ENCODE measurements at places on chromosomes 1 and 21. TPM values are rescaled to one million over a fixed set of nuclear protein-coding genes. Genes with fewer than 3 reads are reported as not detected.
A peak's percentile ranks its signal among the peaks of the same experiment; 100 is the strongest.

GRCh38 chr1:196229546-196229945, 378.7 kb downstream of the KCNT2 start:
- no peak overlapping the region for H3K4me3 ChIP-seq
- no peak for DNase-seq
- no peaks in the 10 kb centered on the region for H3K27me3 ChIP-seq

DNA sequence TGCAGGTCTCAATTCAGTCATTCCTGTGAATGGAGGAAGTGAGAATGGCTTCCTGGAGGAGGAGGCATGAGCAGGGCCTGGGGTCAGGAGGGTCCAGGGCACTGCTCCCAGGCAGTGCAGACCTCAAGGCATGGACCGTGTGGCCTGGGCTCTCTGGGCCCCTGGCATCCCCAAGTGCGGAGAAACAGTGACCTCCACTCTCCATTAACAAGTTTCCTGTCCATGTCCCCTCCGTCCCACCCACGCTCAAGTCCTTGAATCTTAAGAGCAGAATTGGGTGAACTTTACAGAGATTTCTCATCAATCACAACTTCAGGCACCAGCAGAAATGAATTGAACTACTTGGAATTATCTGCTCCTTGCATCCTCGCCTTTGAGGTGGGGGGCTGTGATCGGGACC, 211.1 kb downstream of the NPHP4 start:
- no peaks in the 10 kb centered on the region for H3K4me1 ChIP-seq
- no peak for DNase-seq
- no peaks in the 10 kb centered on the region for H3K27me3 ChIP-seq

- no peak overlapping the region for H3K4me3 ChIP-seq
- no peak overlapping the region for H3K27ac ChIP-seq
- DNase-seq, result no peak
- no peaks in the 10 kb centered on the region for H3K27me3 ChIP-seq
- H3K36me3 ChIP-seq, result no peaks in the 10 kb centered on the region
Observed at GRCh38 chr21:24272521-24272938, 1334.8 kb downstream of the MRPL39 start.

DNA sequence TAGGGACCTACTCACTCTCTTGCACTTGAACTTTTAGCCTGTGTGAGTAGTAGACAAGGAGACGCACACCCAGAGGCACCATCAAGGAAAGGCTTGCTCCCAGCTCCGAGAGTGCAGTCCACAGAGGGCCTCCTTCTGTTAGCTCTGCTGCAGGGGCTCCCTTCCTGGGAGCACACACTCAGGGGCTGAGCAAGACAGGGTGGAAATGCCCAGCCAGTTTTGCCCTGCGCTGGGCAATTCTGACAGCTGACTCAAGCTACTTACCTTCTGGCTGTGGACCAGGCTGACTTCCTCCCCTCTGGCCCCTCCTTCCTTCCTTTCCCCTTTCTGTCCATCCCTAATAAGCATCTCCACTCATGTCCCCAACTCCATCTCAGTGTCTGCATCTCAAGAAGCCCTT, 449.1 kb downstream of the PTPRU start:
- peaks cover 38% of the 10 kb centered on the region for H3K4me1 ChIP-seq
- H3K4me3 ChIP-seq, result no peak overlapping the region
- H3K27ac ChIP-seq, result no peak overlapping the region
- H3K36me3 ChIP-seq, result no peaks in the 10 kb centered on the region
- no peak for DNase-seq

The NUP210L gene
- not detected for total RNA-seq

GRCh38 chr1:21906173-21907078, 30.7 kb downstream of the HSPG2 start:
- no peaks in the 10 kb centered on the region for H3K27me3 ChIP-seq
- H3K4me1 ChIP-seq, result peaks cover 65% of the 10 kb centered on the region
- H3K36me3 ChIP-seq, result peaks cover 5% of the 10 kb centered on the region
- peak overlapping the region; percentile 96 for H3K27ac ChIP-seq

- DNase-seq, result peak; percentile 43
- H3K4me1 ChIP-seq, result no peaks in the 10 kb centered on the region
- no peaks in the 10 kb centered on the region for H3K27me3 ChIP-seq
Observed at GRCh38 chr1:5509664-5510452, 482.4 kb downstream of the NPHP4 start.

DNA sequence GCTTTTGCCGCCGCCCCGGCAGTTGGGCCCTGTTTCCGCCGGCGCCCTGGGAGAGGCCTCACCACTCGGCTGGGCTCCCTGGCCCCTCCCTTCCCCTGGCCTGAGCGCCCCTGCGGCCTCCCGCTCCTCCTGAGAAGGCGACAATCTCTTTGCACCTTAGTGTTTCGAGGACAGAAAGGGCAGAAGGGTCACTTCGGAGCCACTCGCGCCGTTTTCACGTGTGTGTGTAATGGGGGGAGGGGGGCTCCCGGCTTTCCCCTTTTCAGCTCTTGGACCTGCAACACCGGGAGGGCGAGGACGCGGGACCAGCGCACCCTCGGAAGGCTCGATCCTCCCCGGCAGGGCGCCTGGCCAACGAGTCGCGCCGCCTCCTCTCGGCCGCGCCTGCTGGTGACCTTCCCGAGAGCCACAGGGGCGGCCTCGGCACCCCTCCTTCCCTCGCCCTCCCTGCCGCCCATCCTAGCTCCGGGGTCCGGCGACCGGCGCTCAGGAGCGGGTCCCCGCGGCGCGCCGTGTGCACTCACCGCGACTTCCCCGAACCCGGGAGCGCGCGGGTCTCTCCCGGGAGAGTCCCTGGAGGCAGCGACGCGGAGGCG, 432 bp upstream of the SIM2 start:
- H3K27me3 ChIP-seq, result peaks cover 94% of the 10 kb centered on the region
- H3K27ac ChIP-seq, result no peak overlapping the region
- no peaks in the 10 kb centered on the region for H3K4me1 ChIP-seq
- no peak for DNase-seq

The CRNN gene
- total RNA-seq, result not detected

DNA sequence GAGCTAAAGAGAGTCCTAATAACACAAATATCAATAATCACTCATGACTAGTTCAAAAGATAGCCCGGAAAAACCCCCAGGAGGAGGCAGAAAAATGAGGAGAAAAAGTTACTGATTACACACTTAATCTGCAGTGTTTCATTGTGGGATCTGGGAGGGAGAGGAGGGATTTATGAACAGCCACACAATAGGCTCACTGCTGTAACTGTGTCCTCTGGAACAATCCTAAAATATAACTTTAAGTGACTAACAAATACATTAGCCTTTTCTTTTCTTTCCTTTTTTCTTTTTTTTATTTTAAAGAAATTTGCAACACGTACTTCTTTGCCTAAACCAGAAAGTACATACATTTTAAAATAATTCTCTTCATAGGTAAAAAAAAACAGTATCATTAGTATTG, 106.3 kb upstream of the LBR start:
- H3K27ac ChIP-seq, result no peak overlapping the region
- no peak overlapping the region for H3K4me3 ChIP-seq
- peaks cover 7% of the 10 kb centered on the region for H3K36me3 ChIP-seq
- DNase-seq, result no peak
- H3K4me1 ChIP-seq, result no peaks in the 10 kb centered on the region

The CFAP141 gene
- total RNA-seq, result not detected

DNA sequence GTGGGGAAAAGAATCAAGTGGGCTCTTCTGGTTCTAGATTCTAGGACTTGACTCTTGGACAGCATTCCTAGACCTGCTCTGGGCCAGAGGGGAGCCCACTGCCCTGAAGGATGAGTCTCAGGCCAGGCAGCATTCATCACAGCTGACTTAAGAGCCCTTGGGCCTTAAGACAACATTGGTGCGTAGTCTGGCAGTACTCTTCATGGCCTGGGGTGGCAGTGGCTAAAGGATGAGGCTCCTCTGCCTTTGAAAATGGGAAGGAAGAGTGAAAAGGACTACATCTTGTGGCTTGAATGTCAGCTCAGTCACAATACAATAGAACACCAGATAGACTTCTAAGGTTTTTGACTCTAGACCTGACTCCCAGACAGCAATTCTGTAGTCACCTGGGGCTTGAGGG, 1415.1 kb upstream of the PRMT6 start:
- no peak for DNase-seq
- no peak overlapping the region for H3K4me3 ChIP-seq
- H3K4me1 ChIP-seq, result no peaks in the 10 kb centered on the region
- H3K36me3 ChIP-seq, result no peaks in the 10 kb centered on the region
- H3K27ac ChIP-seq, result no peak overlapping the region
- no peaks in the 10 kb centered on the region for H3K27me3 ChIP-seq

DNA sequence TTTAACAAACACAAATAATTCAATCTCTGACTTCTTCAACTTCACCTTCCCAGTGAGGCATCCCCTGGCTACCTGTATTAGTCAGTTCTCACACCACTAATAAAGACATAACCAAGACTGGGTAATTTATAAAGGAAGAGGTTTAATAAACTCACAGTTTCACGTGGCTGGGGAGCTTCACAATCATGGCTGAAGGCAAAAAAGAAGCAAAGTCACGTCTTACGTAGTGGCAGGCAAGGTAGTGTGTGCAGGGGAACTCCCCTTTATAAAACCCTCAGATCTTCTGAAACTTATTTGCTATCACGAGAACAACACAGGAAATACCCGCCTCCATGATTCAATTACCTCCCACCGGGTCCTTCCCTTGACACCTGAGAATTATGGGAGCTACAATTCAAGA, 478.5 kb downstream of the ADGRL2 start:
- no peak for DNase-seq
- H3K4me1 ChIP-seq, result no peaks in the 10 kb centered on the region
- H3K27me3 ChIP-seq, result no peaks in the 10 kb centered on the region
- H3K27ac ChIP-seq, result no peak overlapping the region
- H3K4me3 ChIP-seq, result no peak overlapping the region

The SERTAD4 gene
- total RNA-seq, result 0.97 TPM

- H3K4me3 ChIP-seq, result no peak overlapping the region
- peaks cover 36% of the 10 kb centered on the region for H3K4me1 ChIP-seq
- no peaks in the 10 kb centered on the region for H3K27me3 ChIP-seq
Observed at GRCh38 chr1:9888886-9889285, 21.2 kb downstream of the CTNNBIP1 start.

GRCh38 chr1:201096977-201097856, 15.0 kb downstream of the CACNA1S start:
- H3K27ac ChIP-seq, result no peak overlapping the region
- no peak overlapping the region for H3K4me3 ChIP-seq
- H3K27me3 ChIP-seq, result peaks cover 55% of the 10 kb centered on the region
- no peak for DNase-seq

GRCh38 chr1:54809496-54810074, 8.5 kb upstream of the TTC22 start:
- no peak overlapping the region for H3K27ac ChIP-seq
- H3K36me3 ChIP-seq, result no peaks in the 10 kb centered on the region
- H3K4me3 ChIP-seq, result no peak overlapping the region
- peaks cover under 1% of the 10 kb centered on the region for H3K4me1 ChIP-seq
- DNase-seq, result peak; percentile 21

- H3K36me3 ChIP-seq, result no peaks in the 10 kb centered on the region
- no peak overlapping the region for H3K4me3 ChIP-seq
- DNase-seq, result no peak
- H3K27me3 ChIP-seq, result no peaks in the 10 kb centered on the region
Observed at GRCh38 chr1:47855230-47855629, 142.0 kb downstream of the TRABD2B start.

The MRPL9 gene
- total RNA-seq, result 62.1 TPM

The PAQR7 gene
- 20.6 TPM for total RNA-seq

DNA sequence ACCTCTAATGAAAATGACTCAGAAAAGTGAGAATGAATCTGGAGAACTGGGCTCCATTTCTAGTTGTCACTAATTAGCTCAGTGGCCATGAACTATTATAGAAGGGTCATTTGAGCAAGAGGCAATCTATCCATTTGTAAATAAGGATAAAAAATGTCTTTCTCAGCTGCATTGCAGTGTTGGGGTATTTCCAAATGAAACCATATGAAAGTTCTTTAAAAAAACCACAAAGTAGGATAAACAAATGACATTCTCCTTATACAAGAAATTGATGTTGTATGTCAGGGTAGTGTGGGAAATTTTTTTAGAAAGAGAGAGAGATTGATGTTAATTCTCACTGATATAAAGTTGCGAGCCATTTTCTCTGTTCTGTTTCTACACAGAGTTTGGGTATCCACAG, 26.0 kb downstream of the FMO3 start:
- no peak for DNase-seq
- H3K27me3 ChIP-seq, result peaks cover 15% of the 10 kb centered on the region
- no peak overlapping the region for H3K4me3 ChIP-seq
- no peaks in the 10 kb centered on the region for H3K36me3 ChIP-seq
- H3K27ac ChIP-seq, result no peak overlapping the region

The UTS2 gene
- total RNA-seq, result not detected

DNA sequence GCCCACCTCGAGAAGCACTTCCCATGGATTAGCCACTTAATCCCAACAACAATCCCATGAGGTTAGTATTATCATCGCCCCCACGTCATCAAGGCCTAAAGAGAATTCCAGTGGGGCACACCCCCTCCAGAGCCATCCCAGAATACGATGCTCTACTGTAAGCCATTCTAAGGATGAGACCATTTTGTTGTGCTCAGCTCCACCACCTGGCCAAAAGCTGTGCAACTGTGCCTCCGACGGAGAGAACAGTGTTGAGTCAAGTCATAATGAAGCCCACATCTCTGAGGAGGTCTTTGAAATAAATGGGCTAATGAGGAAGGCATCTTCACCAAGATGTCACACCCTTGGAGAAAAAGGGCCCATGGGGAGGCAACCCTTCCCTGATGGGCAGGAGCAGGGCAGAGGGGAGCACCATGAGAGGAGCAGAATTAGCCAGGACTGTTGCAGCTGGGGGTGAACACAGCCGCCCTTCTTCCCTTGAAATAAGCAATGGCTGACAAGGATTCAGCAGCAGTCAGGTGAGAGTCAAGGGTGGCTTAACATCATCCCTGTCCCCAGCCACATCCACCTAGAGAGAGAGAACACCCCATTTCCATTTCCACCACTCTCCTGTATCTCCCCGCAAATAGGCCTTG, 14.6 kb downstream of the SYF2 start:
- H3K36me3 ChIP-seq, result peaks cover 17% of the 10 kb centered on the region
- H3K4me3 ChIP-seq, result no peak overlapping the region
- DNase-seq, result no peak

The GBP6 gene
- total RNA-seq, result not detected

GRCh38 chr1:227415115-227415790, 97.0 kb upstream of the CDC42BPA start:
- no peak overlapping the region for H3K27ac ChIP-seq
- DNase-seq, result no peak
- no peaks in the 10 kb centered on the region for H3K36me3 ChIP-seq
- peaks cover 13% of the 10 kb centered on the region for H3K4me1 ChIP-seq

DNA sequence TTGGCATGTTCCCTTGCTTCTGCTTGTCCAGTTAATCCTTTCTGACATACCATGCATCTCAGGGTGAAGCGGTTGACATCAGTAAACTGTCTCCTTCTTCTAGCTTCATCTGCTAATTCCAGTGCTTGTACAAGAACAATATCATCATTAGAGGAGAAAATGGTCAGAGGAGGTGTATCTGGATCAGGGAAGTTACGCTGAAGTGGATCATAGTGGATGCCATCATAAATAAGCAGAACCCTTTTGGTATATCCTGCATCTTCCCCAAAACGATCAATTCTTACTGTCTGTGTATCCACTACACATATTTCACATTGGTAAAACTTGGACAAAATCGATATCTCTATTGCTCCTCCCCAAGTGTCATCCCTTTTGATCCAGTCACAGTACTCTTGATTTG, 2.0 kb downstream of the YOD1 start:
- H3K4me3 ChIP-seq, result peak overlapping the region; percentile 98
- H3K4me1 ChIP-seq, result peaks cover 44% of the 10 kb centered on the region
- no peaks in the 10 kb centered on the region for H3K27me3 ChIP-seq
- H3K36me3 ChIP-seq, result peaks cover 28% of the 10 kb centered on the region
- no peak for DNase-seq

Data from GM23248 (cell line).